Stimulated activated CD4-positive, alpha-beta T cell treated with anti-CD3 and anti-CD28 coated beads, Interleukin-1b, Interleukin-23, amount 100 ng/mL, for 4 hours (primary cell): ENCODE measurements at places on chromosomes 7 and 10.

DNA sequence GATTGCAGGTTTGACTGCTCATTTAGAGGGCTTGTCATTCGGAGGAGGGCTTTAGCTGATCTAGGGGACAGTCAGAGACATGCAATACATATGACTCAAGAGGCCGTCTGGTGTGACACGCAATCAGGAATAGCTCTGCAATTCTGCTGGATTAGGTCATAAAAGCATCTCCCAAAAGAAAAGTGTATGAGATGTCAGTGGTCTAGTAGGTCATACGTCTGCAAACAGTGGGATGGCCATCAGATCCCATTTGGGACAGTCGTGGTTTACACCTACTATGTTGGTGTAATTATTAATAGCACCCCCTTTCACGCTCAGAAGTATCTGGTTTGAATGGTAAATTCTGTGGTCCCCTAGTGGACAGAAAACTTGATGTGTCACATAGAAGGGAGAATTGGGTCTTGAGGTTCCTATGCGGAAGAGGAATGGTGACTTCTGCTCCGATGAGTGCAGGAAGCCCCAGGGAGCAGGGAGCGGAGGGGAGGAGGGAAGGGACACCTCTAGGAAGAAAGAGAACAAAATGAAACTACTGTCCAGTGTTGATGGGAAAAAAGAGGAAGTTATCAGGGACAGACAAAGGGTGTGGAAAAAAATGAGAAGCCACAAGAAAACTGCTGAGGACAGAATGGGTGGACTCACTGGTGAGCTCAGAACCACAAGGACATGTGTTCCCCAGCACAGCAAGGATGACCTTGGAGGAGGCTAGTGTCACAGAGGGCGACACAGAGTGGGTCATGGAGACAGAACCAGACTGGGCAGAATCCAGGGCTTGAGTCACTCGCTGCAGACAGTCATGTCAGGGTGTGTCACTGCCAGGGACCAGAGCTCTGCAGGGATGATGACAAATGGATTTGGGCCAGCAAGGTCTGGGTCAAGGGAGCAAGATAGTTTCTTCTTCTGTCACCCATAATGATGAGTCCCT, 59.9 kb downstream of the MAP3K8 start:
- DNase-seq, result no peak

DNA sequence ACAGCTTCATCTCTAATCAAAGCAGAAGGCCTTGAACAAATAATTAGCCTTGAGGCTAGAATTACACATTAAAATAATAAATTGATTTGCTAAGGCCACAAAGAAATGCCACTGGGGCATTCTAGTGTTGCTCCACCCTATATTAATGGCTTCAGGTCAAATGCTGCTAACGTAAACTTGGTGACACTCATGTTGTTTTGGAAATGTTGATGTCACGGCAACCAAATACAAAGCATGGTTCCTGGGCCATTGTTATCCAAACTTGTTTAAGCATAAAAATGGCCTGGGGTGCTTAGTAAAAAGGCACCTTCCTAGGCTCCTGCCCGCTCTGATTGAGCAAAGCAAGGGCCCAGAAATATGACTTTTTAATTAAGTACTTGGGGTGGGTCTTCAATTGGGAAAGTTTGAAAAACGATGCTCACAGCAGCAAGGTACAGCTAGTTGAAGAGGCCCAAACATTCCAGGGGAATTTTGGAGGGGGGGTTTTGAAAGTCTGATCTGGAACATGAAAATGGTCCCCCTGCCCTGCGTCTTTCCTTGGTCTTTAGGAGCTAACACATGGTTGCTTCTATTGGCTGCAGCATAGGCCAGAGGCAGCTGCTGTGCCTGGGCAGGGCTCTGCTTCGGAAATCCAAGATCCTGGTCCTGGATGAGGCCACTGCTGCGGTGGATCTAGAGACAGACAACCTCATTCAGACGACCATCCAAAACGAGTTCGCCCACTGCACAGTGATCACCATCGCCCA, 67.8 kb downstream of the ABCC2 start:
- no peak for DNase-seq

GRCh38 chr7:155381852-155382801, 75.8 kb upstream of the EN2 start:
- DNase-seq, result no peak

- no peak for DNase-seq
Observed at GRCh38 chr7:30237271-30237695, 47.1 kb upstream of the ZNRF2 start.

GRCh38 chr7:4067476-4067760, 614.7 kb upstream of the FOXK1 start:
- DNase-seq, result no peak

- no peak for DNase-seq
Observed at GRCh38 chr10:95262763-95263518, 27.9 kb downstream of the PDLIM1 start.

DNA sequence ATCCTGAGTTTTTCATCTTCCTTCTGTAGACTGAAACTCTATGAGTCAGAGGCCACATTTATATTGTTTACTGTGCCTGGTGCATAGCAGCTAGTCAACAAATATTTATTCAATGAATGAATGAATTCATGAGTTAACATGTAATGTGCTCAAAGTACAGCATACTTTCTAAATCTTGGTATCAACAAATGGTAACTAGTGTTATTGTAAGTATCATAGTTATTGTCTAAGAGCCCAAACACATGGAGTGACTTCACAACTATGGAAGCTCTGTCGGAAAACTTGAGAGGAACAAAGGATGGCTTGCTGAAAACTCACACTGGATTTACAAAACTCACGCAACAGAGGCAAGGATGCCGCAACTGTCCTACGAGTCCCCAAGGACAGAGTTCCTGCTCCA, 35.9 kb downstream of the DENND2A start:
- DNase-seq, result no peak

DNA sequence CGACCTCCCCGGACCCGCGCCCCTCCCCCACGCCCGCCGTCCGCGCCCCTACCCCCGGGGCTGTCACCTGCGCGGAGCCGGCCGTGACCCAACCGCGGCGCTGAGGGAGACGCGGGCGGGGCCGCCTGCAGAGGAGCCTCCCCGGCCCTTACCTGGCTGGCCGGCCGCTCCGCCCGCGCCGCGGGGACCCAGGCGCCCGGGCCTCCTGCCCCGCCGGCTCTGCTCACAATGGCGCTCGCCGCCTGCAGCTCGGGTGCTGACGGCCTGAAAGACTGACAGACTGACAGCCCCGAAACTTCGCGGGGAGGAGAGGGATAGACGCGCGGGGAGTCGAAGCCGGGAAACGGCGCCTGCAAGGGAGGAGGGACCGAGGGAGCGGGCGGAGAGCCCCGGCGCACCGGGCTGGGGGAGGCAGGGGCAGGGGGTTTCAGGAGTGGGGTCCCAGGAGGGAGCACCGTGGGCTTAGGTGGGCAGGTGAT, 393 bp downstream of the ZNF467 start:
- no peak for DNase-seq

GRCh38 chr7:78165454-78165853, 366.9 kb downstream of the PHTF2 start:
- no peak for DNase-seq

- no peak for DNase-seq
Observed at GRCh38 chr7:115224922-115225321, 303.0 kb downstream of the MDFIC start.

- DNase-seq, result peak; percentile 1
Observed at GRCh38 chr10:87761892-87762291, 56.1 kb downstream of the ATAD1 start.

GRCh38 chr10:69716711-69717560, 84.8 kb upstream of the COL13A1 start:
- peak; percentile 22 for DNase-seq

- no peak for DNase-seq
Observed at GRCh38 chr10:32140403-32140802, 84.2 kb upstream of the KIF5B start.

GRCh38 chr7:924541-925231, 29.8 kb downstream of the ADAP1 start:
- peak; percentile 45 for DNase-seq

- DNase-seq, result no peak
Observed at GRCh38 chr7:21767300-21767900, 178.3 kb downstream of the CDCA7L start.

GRCh38 chr10:88616250-88616977, 29.9 kb downstream of the LIPJ start:
- DNase-seq, result no peak

DNA sequence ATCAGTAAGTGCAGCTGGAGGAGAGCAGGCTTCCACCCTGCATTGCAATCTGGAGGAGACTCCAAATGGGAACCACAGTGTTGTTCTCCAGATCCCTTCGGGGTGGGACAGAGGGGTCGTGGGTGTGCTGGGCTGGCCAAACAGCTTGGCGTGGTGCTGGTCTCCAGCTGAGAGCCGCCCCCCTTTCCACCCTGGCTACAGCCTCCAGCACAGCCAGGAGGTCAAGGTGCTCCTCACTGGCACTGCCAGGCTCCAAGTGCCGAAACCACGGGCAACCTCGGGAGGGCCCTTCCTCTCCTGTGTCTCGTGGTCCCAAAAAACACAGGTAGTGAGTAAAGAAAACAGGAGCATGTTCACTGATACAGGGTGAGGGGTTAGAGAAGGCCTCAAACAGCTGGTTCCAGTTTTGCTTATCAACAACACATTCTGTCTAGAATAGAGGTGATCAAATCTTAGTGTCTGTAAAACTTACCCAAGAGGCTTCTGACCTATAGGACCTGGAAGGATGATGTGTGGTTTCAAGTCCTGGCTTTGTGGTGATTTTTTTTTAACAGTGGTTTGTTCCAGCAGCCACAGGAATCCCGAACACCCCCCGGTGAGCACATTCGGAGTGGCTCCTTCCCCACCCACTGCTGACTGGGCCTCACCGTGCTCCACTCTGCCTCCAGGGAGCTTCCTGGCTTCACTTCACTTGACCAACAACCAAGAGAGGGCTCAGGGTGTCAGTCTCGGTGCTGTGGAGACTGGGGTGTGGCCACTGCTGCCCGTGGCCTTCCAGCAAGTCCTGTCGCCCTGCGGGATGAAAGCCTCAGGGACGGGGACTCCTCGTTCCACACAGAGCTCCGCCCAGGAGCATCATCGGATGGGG, 31.2 kb upstream of the EN2 start:
- no peak for DNase-seq

- no peak for DNase-seq
Observed at GRCh38 chr7:74453322-74454011, at the start of gene GTF2IRD1. GTF2IRD1 (plus strand) TSS chr7:74453906; CDS start chr7:74508081, 54,175 bp downstream.

DNA sequence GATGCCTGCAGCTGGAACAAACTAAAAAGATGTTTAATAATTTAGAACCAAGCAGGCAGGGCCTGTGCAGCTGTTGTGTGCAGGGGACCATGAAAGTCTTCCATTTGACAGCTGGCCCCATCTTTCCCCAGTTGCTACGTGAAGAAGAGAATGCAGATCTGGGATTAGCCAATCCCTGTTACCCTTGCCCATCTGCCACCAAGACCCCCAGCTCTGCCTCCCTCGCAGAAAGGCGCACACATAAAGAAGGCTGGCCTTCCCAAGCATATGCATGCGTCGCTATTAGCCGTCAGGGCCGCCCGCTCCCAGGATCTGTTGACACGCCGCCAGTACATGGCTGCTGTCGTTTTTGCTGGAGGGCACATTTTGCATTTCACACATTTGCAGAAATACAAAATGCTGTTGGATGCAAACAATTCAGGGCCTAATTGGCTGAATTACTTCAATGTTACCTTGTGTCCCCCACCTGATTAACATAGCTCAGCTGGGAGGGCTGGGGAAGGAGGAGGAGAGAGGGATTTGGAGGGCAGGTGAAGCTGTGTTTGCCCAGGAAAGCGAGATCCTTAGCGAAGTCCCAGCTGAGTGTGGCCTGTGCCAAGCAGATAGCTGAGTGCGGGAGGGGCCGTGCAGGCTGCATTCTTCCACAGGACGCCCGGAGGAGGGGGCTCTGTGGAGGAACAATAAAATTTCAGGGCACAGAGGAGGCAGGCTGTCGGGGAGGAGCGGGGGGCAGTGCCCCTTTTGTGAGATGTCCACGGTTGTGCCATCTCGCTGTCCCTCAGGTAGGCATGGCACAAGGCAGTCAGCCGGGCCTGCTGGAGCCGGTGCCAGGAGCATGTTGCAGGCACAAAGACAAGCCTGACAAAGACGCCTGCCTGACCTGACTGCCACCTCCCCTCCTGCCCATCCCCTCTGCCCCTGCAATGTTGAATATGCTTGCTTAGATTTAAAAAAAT, 443.0 kb upstream of the MKI67 start:
- DNase-seq, result no peak

GRCh38 chr10:43453266-43453831, 16.4 kb downstream of the ZNF487 start:
- no peak for DNase-seq

DNA sequence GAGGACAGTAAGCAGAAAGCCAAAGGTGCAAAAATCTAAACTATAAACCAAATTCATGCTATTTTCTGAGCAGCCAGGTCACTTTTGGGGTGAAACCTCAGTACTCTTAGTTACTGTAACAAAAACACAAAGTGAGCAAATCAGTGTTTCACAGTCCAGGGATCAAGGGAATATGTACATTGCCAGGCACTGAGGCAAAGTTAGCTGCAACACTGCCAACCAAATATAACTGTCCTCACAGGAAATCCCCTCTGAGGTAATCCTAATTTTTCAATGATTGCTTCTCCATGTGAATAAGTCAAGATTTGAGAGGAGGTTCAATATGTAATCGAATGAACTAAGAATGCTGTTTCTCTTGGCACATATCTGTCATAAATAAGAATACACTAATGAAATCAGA, 229.7 kb downstream of the TSPAN12 start:
- DNase-seq, result no peak

DNA sequence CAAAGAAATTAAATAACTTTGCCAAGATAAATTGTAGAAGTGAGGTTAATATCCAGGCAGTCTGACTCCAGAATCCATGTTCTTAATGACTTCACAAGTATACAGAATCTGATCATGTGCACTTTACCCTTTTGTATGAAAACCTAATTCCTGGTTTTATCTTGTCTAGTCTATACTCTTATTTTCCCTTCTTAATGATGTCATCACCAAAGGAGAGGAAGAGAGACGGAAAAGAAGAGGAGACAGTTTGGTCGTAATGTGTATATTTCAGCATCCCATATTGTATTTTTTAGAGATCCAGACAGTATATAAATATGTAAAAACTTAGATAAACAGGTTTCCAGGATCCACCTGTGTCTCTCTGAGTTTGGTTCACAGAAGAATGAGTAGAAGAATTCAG, 159.9 kb upstream of the MDFIC start:
- no peak for DNase-seq

DNA sequence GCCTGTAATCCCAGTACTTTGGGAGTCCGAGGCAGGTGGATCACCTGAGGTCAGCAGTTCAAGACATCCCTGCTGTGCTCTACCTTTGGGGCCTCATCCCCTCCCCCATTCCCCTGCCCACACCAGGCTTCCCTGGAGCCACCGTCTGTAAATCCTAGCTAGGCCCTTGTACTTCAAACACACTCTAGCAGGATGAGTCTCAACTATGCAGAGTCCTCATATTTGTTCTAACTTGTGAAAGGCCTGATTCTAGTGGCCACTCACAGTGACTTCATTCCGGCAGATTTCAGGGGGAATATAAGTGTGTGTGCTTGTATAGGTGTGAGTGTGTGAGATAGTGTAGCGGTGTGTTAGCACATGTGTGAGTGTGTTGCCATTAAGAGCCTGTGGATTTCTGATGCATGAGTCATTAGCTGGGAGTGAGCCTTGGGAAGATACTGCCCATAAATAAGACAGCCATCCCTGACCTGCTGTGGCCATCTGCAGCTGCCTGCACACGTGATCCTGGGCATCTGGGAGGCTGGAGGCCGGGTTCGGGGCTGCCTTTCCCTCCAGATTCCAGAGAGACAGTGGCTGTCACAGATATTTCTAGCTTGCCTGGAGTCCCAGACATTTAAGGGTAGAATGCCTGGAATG, 1.7 kb upstream of the NEURL1 start:
- DNase-seq, result no peak
